MG63 (cell line): ENCODE measurements at places on chromosomes 7 and 10.

GRCh38 chr10:97849103-97849686, 448 bp upstream of the GOLGA7B start:
- no peak for DNase-seq

GRCh38 chr7:44980393-44981034, 1.7 kb upstream of the MYO1G start:
- DNase-seq: no peak

GRCh38 chr10:15321431-15322341, 49.4 kb downstream of the FAM171A1 start:
- DNase-seq: peak; percentile 49

GRCh38 chr10:49036638-49037037, 78.7 kb downstream of the VSTM4 start:
- no peak for DNase-seq

GRCh38 chr7:28701731-28702130, 256.4 kb downstream of the TRIL start:
- DNase-seq: no peak

- DNase-seq: peak; percentile 68
These were observed 191.8 kb upstream of the CXCL12 start for GRCh38 chr10:44576702-44577191.

GRCh38 chr7:22565315-22565811, 65.4 kb upstream of the STEAP1B start:
- peak; percentile 29 for DNase-seq

DNA sequence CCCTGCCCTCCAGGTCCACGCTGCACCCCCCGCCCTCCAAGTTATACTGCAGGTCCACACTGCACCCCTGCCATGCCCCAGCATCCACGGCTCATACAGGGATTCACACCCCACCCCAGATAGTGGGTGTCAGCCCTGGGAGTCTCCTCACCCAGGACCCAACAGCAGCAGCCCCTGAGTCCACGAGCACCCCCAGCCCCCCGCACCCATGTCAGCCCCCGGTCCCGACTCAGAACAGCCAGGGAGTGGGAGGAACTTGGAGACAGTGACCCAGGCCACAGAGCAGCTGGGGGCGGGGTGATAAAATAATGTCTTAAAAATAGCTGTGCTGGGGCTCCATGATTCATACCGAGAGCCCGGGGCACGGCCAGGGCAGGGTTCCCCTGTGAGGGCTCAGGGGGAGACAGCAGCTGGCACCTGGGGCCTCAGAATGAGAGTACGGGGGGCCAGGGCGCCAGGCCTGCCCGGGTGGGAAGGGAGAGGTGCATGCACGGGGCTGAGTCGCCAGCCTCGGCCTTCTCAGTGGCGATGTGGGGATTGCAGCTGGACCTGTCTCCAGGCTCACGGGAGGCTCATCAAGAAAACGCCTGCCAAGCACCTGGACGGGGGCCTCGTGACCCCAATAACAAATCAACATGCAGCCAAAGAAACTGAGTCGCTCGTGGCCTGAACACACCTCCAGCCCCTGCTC, 29.8 kb downstream of the ADAP1 start:
- DNase-seq: peak; percentile 47
